Right ventricle myocardium inferior (tissue), 1 donor: ENCODE measurements at places on chromosomes 13 and 19.

- no peak for DNase-seq
Observed at GRCh38 chr19:55398200-55398925, 9.2 kb downstream of the UBE2S start.

- DNase-seq: no peak
Observed at GRCh38 chr13:42600943-42601342, 27.0 kb downstream of the TNFSF11 start.

GRCh38 chr19:54108496-54108895 is 5.8 kb downstream of the NDUFA3 start:
- no peak for DNase-seq

GRCh38 chr19:4066682-4067395 is at the start of gene ZBTB7A:
ZBTB7A (minus strand) TSS chr19:4066899; CDS start chr19:4055232, 11,667 bp downstream.
- DNase-seq: peak; percentile 94

- no peak for DNase-seq
Observed at GRCh38 chr19:12785431-12786031, 5.8 kb upstream of the JUNB start.

DNA sequence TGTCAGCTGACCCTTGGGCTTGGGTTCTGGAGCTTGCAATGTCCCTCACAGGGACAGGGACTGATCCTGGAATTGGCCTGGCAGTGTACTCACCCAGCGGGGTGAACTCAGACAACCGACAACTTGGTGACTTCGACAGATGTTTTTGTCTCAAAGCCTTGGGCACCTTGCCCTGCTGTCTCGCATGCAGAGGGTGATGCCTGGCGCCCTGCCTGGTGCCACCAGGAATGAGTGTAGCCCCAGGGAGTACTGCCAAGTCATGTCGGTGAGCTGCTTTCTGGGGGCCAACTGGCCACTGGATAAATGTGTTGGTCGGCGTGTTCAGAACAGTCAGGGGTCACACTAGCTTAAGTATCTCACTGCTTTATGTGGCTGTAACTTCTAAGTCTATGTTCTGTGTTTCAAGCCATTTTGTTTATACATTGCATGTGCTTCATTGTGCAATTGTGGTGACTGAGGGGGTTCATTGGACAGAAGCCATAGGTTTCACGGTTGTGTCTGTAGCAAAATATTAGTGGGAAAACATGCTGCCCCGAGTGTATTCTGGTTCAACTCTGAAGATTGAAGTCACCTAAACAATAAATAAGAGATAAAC is 96.3 kb upstream of the TNFSF11 start:
- no peak for DNase-seq

GRCh38 chr13:78662467-78662866 is 3.5 kb upstream of the OBI1 start:
- no peak for DNase-seq

- DNase-seq: peak; percentile 72
Observed at GRCh38 chr13:32426990-32427851, 709 bp downstream of the N4BP2L1 start.

- no peak for DNase-seq
Observed at GRCh38 chr19:45418802-45419201, 4.9 kb downstream of the ERCC1 start.

- DNase-seq: no peak
Observed at GRCh38 chr13:22599156-22599555, 581.6 kb upstream of the SGCG start.

DNA sequence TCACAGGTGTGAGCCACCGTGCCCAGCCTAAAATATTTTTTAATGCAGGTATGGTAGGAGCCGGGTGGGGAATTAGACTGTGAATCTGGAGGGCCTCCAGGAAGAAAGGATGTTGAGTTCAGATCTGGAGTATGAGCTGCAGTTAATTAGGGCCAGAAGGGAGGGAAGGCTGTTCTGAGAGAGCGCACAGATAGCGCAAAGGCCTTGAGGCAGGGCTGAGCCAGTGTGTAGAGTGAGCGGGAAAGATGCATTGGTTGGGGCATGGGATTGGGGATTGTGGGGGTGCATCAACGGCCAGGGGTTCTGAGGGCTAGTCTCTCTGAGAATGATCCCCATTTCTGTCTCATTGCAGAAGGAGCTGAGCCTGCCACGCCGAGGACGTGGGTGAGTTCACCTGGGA is 9.7 kb downstream of the MAST3 start:
- no peak for DNase-seq

- DNase-seq: peak; percentile 90
Observed at GRCh38 chr19:32652894-32653598, 21.9 kb downstream of the ANKRD27 start.

DNA sequence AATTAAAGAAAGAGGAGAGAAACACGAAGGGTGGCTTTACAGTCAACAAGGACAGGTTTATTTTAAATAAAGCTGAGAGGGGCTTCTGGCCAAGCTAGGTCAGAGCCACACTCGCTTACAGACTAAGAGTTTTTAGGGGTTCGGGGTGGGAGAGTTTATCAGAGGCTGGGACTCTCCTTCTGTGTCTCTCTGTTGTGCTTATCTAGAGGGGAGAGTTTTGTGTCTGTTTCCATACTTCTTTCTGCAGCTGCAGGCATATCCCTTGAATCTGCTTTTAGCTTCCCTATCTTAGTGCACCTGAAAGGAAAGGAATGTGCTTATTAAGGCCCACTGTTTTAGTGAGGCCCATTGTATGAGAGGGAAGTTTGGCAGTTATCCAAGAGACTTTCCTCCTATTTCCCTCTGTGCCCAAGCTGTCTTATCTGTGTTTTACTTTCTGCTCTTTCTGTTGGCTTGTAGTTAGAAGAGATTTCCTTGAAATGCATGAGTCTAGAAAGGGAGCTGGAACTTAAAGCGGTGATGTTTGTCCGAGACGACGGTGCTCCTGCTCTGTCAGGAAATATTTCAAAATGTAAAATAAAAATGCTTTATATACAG is 275.3 kb downstream of the KCTD12 start:
- DNase-seq: no peak

- DNase-seq: no peak
Observed at GRCh38 chr19:55119053-55119452, 1.6 kb upstream of the PPP1R12C start.

- DNase-seq: no peak
Observed at GRCh38 chr13:40252241-40252640, 414.2 kb downstream of the FOXO1 start.

DNA sequence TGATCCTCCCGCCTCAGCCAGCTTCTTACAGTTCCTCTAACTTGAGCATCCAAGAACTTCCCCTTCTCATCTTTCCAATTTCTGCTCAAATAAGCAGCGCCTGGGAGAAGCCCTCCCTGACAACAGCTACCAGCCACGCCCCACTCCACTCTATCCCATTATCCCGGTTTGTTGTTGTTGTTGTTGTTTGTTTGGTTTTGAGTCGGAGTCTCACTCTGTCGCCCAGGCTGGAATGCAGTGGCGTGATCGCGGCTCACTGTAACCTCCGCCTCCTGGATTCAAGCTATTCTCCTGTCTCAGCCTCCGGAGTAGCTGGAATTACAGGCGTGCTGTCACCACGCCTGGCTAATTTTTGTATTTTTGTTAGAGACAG is 822 bp upstream of the PTPRS start:
- no peak for DNase-seq

- DNase-seq: no peak
Observed at GRCh38 chr13:106804991-106805390, 237.1 kb upstream of the ARGLU1 start.

DNA sequence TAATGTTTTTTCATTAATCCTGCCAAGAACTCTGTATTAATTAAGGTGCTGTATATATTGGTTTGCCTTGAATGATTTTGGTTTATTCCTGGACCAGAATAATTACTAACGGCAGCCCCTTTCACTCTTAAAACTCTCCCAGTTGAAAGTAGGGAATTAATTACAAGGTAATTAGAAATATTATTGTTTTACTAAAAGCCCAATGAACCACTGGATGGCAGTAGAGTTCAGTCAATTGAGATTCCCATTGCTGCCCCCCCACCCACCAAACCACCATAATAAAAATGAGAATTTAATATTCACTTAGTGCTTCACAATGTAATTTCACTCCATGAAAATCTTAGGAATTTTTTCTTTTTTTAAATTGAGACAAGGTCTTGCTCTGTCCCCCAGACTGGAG is 13.7 kb downstream of the WBP4 start:
- no peak for DNase-seq

DNA sequence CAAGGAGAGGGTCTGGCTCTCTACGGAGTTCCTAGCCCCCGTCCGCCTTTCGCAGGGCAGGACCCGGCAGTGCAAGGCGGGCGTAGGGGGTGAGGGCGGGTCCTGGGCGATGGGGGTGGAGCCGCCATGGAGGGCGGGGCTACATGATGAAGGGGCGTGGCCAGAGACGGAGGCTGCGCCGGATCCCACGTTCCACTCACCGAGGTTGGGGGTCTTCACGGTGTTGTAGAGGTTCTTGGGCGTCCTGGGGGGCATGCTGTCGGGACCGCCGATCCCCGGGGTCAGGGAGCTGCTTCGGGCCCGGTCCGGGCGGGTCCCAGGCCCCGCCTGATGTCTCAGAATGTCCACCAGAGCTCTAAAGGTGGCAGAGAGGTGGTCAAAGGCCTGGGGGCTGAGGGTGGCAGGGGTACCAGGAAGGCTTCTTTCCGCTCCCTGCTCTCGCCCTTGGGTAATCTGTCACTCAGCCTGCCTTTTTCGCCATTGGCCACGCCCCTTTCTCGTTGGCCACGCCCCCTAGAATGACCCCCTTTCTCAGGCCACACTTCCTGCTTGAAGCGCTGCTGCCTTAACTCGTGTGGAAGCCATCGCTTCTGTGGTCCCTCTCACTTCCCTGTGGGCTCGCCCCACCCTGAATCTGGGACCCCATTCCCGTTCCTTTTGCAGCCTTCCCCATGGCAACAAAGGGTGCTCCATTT is 2.5 kb downstream of the SHISA7 start:
- DNase-seq: no peak

DNA sequence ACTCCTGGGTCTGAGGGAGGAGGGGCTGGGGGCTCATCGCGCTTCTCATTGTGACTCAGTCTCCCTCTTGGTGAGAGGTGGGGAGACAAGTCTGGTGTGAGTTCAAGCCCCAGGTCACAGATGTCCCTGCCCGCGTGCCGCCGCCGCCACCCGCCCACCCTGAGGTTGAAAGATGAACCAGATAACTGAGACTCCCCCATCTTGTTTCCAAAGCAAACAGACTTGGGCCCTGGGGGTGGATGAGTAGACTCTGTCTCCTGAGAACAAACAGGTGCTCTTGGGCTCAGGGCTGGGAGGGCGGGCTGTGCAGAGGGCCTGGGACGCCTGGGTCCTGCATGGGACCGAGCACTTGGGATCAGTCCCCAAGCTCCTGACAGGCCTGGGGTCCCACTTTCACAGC is 567 bp downstream of the SBK2 start:
- no peak for DNase-seq

- DNase-seq: peak; percentile 84
Observed at GRCh38 chr13:52850396-52851136, 2.1 kb upstream of the PCDH8 start.

GRCh38 chr19:40413291-40413845 is at the start of gene PRX:
PRX (minus strand) TSS chr19:40413378; CDS start chr19:40407932, 5,446 bp downstream.
- no peak for DNase-seq

GRCh38 chr13:90910018-90910639 is 437.4 kb upstream of the MIR17HG start:
- DNase-seq: no peak

DNA sequence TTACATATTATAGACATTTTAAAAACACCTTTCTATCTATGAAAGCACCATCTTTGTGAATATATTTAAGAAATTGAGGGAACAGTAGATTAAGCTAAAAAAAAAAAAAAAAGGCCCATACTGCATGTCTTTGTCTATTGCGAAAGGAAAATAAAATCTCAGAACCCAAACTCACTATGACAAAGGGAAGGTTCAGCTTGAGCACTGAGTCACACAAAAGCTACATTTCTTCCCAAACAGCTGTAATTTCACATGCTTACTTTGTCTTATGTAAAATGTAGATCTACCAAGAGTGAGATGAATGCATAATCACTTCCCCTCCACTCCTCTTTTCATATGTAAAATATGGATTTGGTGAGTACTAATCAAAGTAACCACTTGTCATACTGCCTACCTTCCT is 640.1 kb upstream of the KLF12 start:
- DNase-seq: no peak

- DNase-seq: no peak
Observed at GRCh38 chr19:281992-282391, 9.2 kb downstream of the PLPP2 start.

DNA sequence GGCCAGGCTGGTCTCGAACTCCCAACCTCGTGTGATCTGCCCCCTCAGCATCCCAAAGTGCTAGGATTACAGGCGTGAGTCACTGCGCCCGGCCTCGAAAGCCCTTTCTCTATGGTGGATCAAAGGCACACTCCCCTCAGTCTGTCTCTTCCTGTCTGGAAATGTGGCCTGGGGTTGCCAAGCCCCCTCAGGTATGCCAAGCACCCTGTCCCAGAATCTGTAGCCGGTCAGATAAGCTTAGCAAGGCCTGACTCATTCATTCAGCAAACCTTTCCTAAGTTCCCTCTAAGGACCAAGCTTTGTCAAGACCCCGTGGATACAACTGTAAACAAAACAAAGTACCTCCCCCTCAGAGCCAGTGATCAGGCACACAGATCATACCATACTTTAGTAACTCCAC is 14.1 kb downstream of the NUCB1 start:
- DNase-seq: no peak

GRCh38 chr19:35249146-35249847 is 495 bp downstream of the LSR start:
- DNase-seq: no peak

DNA sequence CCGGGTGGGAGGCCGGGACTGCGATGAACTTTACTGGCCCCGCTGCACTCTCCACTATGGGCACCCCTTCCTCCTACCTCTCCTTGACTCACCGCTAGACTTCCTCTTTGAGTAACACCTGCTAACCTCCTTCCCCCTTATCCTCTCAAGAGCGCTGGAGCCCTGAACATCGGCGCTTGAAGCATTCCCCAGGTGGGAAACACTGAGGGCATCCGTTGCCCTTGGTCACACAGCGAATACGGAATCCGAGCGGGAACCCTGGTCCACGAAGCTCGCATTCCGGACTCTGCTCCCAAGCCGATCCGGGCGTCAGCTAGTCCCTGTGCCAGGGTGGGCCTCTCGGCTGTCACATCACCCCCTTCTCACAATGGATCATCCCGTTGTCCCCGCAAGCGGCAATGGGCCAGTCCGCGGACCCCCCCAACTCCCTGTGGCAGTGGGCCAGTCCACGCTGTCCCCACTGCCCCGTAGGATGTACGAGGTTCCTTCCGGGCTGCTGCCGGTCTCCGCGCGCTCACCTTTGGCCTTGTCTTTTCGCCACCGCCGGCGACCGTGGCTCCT is 4.2 kb downstream of the LIPE start:
- DNase-seq: peak; percentile 76

DNA sequence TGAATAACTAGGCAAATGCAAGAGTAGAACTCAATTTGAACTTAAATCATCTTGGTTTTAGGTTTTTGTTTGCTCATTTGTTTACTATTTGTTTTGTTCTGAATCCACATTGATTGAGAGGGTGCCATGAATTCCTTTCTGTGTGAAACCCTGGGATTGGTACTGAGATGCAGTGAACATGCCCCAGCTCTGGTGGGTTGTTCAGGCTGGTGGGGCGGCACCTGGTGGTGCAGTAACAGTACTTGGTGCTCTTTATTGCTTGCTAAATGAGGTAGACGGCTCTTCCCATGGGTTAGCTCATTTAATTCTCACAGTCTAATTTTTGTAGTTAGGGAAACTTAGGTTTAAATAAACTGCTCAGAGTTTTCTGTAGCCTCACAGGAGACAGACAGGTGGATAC is 48.4 kb downstream of the WASF3 start:
- DNase-seq: no peak

DNA sequence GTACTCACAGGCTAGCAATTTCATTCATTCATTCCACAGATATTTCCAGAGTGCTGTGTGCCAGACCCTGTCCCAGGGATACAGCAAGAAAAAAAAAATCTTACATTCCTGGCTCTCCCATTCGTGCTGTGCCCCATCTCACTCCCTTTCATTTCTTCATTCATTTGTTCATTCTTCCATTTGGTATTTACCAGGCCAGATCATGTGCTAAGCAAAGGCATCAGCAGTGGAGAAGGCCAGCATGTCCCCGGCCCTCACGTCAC is 2.3 kb downstream of the MAP3K10 start:
- DNase-seq: no peak
